ENCODE measurements at places on chromosomes 6 and 20.
A peak's percentile ranks its signal among the peaks of the same experiment; 100 is the strongest.

DNA sequence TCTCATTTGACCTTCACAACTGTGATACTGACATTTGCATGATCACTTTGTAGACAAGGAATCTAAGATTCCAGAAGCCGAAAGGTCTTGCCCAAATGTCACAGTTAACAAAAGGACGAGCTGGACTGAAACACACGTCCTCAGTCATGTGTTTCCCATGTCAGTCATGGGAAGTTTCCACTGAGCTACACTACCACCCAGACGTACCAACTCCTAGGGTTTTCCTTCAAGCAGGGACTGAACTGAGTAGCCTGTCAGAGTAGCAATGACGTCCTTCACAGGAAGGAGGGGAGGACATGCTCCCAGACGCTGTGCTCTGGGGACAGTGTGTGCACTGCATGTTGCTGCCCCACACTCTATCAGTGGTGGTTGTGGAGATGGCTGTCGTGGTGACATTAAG lies 215.8 kb upstream of the SMLR1 start:
- DNase-seq = no peak

GRCh38 chr6:26502165-26502564 lies 2.1 kb downstream of the BTN1A1 start:
- no peak for DNase-seq

- DNase-seq = no peak
Observed at GRCh38 chr6:90701146-90701781, 114.4 kb upstream of the MAP3K7 start.

DNA sequence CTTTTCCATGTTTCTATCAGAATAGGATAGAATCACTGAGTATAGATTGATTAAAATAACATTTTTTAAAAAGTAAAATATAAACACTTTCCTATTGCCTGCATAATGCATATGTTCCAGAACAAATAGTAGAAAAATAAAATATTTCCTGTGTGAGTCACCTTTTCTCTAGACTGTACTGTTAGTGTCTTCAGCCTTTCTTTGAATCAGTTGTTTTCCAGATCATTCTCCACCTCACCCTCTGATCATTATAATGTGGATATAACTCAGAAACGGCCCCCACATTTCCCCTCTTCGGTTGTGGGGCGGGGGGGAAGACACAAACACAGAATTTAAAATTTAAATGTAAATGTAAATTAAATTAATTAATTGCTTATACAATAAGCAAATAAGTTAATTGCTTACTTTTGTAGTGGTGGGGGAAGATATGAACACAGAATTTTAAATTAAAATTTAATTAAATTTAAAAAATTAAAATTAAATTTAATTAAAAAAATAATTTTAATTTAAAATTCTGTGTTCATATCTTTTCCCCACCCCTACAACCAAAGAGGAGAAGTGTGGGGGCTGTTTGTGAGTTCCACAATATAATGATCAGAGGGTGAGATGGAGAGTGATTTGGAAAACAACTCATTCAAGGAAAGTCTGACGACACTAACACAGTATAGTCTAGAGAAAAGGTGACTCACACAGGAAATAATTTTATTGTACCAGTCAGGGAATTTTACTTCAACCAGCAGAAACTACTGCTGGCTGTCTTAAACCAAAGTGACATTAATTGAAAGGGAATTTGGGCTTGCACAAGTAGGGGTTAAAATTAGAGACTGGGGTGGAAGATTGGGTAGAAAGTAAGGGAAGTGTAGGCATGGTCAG lies 37.1 kb upstream of the PROKR2 start:
- DNase-seq = peak; percentile 1

GRCh38 chr6:56268266-56268665 lies 20.9 kb upstream of the COL21A1 start:
- no peak for DNase-seq

DNA sequence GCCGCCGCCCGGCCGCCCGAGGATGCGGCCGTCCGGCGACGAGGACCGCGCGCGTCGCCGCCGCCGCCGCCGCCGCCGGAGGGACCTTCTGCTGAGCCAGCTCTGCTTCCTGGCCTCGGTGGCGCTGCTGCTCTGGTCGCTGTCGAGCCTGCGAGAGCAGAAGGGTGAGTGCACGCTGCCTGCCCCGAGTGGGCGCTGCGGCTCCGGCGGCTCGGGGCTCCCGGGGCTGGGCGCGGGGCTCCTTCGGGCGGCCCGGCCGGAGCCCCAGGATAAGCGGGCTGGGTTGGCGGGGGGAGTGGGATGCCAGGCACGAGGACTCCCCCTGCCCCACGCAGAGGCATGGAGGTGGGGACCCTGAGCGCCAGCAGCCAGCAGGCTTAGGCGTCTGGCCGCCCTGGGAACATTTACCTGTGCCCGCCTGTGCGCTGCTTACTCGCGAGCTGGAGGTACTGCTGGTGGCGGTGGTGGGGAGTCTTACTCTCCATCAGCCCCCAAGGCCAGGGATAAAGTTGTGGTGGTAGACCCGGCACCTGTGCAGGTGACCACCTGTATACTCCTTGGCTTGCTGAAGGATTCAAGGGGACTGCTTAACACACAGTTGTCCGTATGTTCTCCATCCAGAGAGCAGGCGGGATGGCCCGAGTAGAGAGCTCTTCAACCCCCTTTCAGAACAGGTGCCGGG lies 520 bp downstream of the SLC24A3 start:
- no peak for DNase-seq

DNA sequence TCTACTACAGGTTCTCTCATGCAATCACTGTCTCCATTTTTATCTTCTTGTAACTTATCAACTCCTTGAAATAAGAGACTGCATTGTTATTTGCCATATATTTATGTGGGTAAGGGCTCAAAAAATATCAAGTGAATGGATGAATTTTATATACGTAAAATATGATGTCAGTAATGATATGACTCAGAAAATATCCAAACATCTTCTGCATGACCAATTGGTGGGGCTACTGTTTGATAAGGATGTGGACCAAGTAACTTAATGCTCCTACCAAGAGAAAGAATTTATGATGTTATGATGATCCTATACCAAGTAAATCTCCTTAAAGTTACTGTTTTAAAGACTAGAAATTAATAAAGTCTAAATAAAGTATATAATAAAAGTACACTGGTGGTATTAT lies 103.7 kb downstream of the OGFRL1 start:
- no peak for DNase-seq

DNA sequence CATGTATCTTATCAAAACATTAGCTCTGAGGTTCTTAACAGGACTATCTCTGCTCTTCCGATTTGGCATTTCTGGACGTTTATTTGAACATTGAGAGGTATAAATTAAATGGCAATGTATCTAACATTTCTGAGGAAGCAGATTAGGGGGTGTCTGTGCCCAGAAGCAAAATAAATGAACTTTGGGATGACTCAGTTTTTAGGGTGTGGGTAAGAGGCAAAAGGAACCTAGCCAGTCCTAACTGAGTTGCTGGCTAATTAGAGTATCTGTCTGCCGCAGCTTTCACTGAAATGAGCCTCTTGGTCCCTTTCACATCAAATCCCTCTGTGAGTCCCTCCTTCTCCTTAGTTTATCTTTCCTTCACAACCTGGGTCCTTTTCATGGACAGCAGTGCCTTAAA lies 1.1 kb downstream of the RNF144B start:
- no peak for DNase-seq

- peak; percentile 35 for DNase-seq
Observed at GRCh38 chr6:143271024-143271423, 179.5 kb downstream of the ADAT2 start.

DNA sequence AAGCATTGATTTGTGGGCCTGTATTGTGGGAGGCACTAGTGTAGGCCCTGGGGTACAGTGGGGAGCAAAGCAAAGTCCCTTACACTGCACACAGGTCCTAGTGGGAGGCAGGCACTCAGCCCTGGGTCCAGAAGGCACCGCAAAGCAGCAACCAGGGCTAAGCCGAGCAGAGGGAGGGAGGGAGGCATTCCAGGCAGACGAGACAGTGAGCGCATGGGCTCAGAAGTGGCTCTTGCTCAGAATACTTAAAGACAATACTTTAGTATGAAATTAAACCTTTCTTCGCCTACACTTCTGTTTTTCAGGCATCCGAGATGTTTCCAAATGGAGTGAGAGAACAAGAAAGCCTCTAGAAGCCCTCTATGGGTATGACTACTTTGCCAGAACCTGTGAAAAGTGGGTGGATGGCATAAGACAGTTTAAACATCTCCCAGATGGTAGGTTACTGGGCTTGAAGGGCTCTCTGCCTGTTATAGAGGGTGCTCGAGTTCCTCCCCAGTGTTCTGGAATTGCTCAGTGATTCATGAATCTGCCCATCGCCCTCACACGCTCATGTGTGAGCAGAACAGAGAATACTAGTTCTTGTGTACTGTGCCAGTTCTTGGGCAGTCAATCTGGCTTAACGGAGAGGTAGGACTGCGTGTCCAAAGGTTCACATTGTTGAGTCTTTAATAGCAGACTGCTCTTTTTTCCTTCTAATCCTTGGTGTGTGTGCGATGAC lies 18.7 kb downstream of the BPHL start:
- DNase-seq = no peak

DNA sequence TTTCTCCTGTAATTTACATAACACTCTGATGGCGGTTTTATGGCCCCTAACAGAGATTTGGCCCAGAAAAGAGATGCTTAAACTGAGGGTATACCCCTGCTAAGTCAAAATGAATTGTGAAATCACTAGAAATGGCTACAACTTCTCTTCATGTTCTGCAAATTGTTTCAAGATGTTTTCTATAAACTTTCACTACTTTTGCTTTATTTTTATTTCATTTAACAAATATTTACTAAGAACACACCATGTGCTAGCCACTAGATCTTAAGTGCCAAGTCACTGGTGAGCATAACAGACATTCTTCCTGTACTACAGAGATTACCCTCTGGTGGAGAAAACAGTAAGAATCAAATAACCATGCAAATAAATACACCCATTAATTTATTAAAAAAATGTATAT lies 87.6 kb downstream of the KCNQ5 start:
- DNase-seq = no peak

DNA sequence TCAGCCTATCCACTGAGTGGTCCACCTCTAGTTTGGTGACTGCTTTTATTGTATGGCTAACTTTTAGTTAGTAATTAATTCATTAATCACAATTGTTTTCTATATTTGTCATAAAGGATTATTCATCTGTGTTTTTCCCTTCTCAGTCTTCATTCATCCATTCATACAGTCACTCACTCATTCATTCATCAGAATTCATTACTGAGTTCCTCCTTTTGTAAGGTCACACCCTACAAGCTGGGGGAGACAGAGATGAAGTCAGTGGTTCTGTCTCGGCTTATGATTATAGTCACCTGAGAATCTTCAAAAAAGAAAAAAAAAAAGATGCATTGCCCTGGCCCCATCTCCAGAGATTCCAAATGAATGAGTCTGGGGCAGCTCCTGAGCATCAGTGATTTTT lies 257.1 kb downstream of the ADGB start:
- no peak for DNase-seq
